Foreskin keratinocyte (primary cell): ENCODE measurements at places on chromosomes 3 and 15. TPM values are rescaled to one million over a fixed set of nuclear protein-coding genes. Genes with fewer than 3 reads are reported as not detected.

The CYP19A1 gene
- total RNA-seq, result not detected in 2 replicates

The SNX22 gene
- total RNA-seq, result 0.07 and 0.14 TPM in 2 replicates

The PATL2 gene
- total RNA-seq, result 0.21 and 0.37 TPM in 2 replicates

The CHRM5 gene
- not detected in 2 replicates for total RNA-seq

The WNT5A gene
- 13.5 and 19.6 TPM in 2 replicates for total RNA-seq

The NRG4 gene
- total RNA-seq, result not detected in 2 replicates

The LMCD1 gene
- 2.3 and 2.8 TPM in 2 replicates for total RNA-seq

The ECE2 gene
- total RNA-seq, result not detected in 2 replicates

The ABTB1 gene
- total RNA-seq, result 6.6 and 6.9 TPM in 2 replicates

The NR1I2 gene
- not detected in 2 replicates for total RNA-seq

The NUSAP1 gene
- total RNA-seq, result 79.3 and 104 TPM in 2 replicates

The SYNPR gene
- total RNA-seq, result not detected in 2 replicates
